ACHN (cell line): ENCODE measurements at places on chromosomes 1 and 21.

- DNase-seq: no peak
Observed at GRCh38 chr1:92167151-92167550, 50.6 kb upstream of the C1orf146 start.

DNA sequence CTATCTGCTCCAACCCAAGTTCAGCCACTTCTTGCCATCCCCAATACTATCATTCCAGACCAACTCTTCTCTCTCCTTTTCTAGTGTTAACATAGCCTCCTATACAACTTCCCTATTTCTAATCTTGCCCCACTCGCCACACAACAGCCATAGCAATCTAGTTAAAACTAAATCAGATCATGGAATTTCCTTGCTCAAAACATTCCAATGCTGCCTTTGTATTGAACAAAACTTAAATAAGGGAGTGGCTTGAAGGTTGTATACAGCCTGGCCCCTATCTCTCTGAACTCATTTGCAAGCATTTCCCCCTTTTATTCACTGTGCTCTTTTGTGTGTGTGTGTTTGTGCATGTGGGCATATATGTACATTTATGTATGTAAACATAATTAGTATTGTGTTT is 118.1 kb upstream of the SGIP1 start:
- DNase-seq: no peak

GRCh38 chr1:110148961-110149360 is 1.3 kb upstream of the SLC6A17 start:
- DNase-seq: peak; percentile 7

DNA sequence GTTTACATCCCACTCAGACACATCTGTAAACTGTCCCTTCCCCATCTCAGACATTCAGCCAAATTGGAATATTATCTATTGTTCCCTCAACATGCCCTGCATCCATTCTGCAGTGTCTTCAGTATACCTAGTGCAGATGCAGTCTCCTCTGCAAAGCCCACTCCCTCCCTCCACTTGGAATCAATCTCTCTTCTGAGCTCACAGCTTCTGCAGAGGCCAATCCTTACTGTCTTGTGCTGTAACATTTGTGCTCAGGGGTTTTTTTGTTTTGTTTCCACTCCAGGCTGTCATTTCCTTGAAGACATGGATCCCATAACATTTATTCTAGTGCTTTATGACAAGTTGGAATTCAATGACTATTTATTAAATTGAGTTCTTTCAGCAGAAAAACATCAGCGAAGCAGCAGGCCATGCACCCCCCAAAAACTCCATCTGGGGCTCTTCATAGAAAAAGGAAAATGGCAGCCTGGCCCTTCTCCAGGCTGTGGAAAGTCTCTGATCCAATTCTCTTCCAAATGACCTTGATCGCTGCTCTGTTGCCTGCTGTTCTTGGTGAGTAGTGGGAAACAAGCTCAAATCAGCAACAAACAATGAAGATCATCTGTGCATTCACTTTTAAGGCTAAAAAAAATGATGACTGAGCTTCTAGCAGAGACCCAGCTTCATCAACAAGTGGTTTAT is 8.7 kb downstream of the C4BPA start:
- DNase-seq: no peak

DNA sequence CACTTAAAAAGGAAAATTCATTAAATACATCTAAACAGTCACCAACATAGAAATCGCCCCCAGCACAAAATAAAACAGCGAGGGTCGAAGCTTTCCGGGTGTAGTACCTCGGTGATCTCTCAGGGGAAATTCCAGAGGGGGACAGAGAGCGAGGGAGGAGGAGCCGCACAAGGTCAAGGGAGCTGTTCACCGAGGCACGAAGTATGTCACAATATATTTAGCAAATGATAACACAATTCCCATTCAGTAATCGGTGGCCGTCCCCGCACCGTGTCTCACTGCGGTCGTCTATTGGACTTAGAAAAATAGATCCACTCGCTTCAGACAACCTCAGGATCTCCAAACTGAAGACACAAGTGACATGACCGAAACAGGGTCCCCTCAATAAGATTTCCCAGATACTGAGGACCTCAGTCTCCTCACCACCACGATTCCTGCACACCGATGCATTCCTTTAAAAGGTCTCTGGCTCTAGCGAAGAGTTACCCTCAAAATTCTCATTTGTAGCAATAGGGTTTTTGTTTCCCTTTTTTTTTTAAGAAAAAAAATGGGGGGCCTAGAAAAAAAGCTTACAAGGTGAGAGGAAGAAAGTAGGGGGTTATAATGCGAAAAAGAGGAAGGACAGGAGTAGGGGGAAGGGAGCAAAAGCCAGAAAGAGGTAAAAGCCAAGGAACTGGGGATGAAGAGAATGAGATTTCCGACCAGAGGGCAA is 1.1 kb downstream of the LPGAT1 start:
- peak; percentile 68 for DNase-seq

GRCh38 chr1:172118618-172119017 is 277.3 kb downstream of the DNM3 start:
- no peak for DNase-seq

GRCh38 chr1:13549021-13549420 is 34.6 kb upstream of the PDPN start:
- DNase-seq: no peak

GRCh38 chr1:95176861-95177260 is 57.1 kb upstream of the RWDD3 start:
- DNase-seq: no peak
